AG08395 (cell line): ENCODE measurements at places on chromosomes 12 and 14.

- no peak for DNase-seq
Observed at GRCh38 chr14:100376751-100377171, 53.6 kb downstream of the SLC25A47 start.

DNA sequence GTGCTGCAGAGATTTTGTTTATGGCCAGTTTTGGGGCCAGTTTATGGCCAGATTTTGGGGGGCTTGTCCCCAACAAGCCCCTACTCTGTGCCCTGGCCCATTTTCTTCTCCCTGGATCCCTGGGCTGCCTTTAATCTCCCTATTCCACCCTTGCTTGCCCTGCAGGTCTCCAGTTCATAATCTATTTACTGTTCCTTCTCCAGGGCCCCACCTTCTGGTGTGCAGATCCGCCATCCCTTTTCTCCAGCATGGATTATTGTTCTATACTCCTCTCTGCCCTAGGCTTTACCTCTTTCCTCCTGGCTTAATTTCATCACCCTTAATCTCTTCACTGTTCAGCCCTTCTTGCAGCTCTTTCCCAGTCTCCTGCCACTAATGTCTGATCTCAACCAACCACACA, 26.0 kb upstream of the NUDT4 start:
- no peak for DNase-seq

- DNase-seq = no peak
Observed at GRCh38 chr12:14769466-14769968, 33.8 kb downstream of the WBP11 start.

GRCh38 chr12:132367071-132367851, 37.9 kb upstream of the GALNT9 start:
- DNase-seq = no peak

- DNase-seq = no peak
Observed at GRCh38 chr12:15011162-15011561, 38.3 kb downstream of the PDE6H start.

DNA sequence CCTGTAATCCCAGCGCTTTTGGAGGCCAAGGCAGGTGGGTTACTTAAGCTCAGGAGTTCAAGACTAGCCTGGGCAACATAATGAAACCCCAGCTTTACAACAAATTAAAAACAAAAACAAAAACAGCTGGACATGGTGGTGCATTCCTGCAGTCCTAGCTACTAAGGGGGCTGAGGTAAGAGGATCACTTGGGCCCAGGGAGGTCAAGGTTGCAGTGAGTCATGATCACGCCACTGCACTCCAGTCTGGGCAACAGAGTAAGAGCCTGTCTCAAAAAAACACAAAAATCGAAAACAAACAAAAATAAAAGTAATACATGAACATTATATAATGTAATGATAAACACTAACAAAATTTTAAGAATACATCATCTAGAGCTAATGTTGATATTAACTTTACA, 46.2 kb upstream of the GRIP1 start:
- DNase-seq = no peak

GRCh38 chr12:6532927-6533652, 1.2 kb upstream of the GAPDH start:
- DNase-seq = peak; percentile 59

- no peak for DNase-seq
Observed at GRCh38 chr12:130351326-130351725, 13.6 kb downstream of the PIWIL1 start.

DNA sequence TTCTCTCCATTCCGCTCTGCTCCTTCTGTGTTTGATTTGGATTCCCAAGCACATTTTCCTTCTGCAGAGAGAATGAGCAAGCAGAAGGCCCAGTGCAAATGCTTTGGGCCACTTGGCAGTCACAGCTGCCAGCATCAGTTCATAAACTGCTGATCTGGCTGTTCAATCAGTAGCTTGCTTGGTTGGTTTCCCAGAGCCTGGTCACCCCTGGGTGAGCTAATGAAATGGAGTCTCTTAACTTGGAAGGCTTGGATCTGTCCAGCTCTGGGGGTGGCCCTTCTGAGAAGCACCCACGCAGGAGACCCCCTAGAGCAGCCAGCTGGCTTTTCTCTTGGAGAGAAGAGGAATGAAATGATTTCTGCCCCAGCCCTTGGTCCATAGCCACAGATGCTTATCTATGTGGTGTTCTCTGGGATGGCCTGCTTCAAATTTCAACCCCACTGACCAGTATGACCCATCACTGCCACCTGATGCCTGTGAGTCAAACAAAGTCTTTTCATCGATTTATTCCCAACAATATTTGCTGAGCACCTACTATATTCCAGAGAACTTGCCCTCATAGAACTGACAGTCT, 30.3 kb downstream of the FAIM2 start:
- no peak for DNase-seq
